ENCODE measurements at places on chromosomes 4 and X.

DNA sequence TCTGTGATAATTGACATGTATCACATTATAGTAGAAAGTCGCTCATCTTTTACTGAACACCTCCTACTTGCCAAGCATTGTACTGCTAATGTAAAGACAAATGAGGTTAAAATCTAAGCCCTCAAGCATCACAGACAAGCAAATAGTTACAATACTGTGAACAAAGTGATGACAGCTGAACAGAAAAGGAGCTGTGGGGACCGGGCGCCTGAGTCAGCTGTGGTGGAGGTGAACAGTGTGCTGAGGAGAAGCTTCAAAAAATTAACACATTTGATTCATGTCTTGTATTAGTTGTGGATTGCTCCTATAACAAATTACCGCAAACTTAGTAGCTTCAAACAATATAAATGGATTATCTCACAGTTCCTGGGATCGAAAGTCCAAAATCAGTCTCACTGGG is 124.3 kb downstream of the MAPK10 start:
- DNase-seq = no peak

DNA sequence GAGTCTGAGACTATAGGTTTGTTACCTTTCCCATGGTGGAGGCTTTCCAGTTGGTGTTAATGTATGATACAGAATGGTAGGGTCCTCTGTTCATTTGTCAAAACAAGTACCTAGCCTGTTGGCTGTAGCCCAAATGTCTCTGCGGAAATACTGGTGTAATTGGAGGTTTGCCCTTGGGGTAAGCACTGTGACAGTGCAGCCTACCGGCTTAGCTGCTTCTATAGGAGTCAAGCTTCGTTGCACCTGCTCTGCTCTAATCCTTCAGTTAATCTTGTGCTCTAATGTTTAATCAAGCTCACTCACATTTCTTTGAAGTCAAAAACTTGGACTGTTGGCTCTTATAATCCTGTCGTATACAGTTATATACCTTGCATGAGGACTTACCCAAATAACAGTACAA is 203.4 kb downstream of the CCNG2 start:
- no peak for DNase-seq

- no peak for DNase-seq
Measured at GRCh38 chrX:132181364-132181763, 37.9 kb downstream of the RAP2C start.

GRCh38 chr4:177574446-177574845 is 132.2 kb upstream of the AGA start:
- no peak for DNase-seq

DNA sequence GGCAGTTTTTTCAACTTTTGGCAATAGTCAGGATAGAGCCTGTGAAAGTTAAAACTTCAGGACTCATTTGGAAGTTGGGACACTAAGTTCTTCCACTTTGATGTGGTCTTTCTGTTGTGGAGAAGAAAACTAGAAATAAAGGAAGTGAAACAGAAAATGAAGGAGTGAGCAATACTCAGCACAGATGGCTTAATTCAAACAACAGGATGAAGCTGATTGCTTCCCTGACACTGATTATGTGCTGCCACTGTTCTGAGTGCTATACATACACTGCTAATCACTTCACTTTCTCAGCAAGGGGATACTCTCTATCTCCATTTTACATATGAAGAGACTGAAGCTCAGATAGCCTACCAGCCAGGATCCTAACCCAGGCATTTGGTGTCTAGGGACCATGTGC is 235.1 kb upstream of the CPEB2 start:
- no peak for DNase-seq

Data from activated CD8-positive, alpha-beta T cell treated with anti-CD3 and anti-CD28 coated beads, Interleukin-2, amount 10 ng/mL, durations not matched to agents 7 days and 5 days (primary cell).